Daoy (cell line): ENCODE measurements at places on chromosomes 12 and 14.

GRCh38 chr14:24162093-24162492, 1.0 kb downstream of the IRF9 start:
- DNase-seq, result no peak

GRCh38 chr12:46065412-46066166, 75.2 kb upstream of the SCAF11 start:
- DNase-seq, result no peak

GRCh38 chr12:3019005-3019680, 58.0 kb upstream of the TSPAN9 start:
- DNase-seq, result no peak

GRCh38 chr14:68654471-68654941, 138.4 kb downstream of the ZFP36L1 start:
- DNase-seq, result no peak

GRCh38 chr12:96136161-96136560, 58.0 kb upstream of the ELK3 start:
- DNase-seq, result peak; percentile 76

DNA sequence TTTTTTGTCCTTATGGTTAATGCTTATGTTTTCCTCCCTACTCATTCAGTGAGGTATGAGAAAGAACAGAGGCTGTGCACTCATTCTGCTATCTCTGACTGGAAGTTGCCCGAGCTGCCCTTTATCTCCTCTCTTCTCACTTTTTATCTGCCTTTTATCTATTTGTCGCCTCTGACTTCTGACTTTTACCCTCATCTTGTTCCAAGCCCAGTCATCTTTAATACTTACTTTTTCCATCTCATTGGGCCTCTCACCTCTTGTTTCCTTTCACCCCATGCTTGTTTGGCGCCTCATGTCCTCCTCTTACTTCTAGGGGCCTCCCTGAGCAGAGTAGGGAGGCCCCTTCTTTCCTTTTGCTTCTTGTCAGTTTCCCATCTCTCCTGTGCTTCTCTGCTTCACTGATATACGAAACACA, 50.7 kb downstream of the DIP2B start:
- no peak for DNase-seq

GRCh38 chr12:95547522-95548055, 3.7 kb downstream of the USP44 start:
- DNase-seq, result no peak
